ENCODE measurements at places on chromosomes 4 and X.

- DNase-seq, result no peak
Measured at GRCh38 chrX:82816562-82816961, 691.5 kb upstream of the POU3F4 start.

DNA sequence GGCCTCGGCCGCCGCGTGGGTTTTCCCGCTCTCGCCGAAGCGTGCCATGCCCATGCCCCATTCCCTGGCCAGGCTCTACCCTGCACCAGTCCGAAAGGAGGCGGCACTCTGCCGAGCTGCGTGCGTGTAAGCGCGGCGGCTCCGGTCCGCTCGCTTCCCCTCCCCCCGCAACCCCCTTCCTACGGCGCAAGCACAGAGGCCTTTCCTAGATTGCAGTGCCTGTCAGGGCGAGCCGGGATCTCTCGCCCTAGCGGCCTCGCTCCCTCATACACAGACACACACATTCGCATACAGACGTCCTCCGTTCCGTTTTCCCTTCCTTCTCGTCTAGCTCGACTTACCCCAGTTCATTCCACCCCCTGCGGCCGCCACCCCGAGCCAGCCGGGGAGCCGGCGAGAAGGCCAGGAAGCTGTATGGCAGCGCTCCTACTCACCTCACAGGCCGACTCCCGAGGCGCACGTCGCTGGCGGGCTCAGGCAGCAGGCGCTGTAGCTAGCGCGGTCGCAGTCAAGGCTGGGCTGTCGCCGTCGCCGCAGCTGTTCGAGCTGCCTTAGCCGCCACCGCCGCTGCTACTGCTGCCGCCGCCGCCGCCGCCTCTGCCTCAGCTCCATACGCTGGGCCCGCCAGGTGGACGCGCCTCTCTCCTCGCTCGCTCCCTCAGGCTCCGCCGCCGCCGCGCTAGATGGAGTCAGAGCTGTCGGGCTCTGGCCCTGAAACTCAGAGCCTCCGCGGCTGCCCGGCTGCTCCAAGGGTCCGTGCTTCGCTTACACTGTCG, 615 bp downstream of the NEXMIF start:
- DNase-seq, result no peak

DNA sequence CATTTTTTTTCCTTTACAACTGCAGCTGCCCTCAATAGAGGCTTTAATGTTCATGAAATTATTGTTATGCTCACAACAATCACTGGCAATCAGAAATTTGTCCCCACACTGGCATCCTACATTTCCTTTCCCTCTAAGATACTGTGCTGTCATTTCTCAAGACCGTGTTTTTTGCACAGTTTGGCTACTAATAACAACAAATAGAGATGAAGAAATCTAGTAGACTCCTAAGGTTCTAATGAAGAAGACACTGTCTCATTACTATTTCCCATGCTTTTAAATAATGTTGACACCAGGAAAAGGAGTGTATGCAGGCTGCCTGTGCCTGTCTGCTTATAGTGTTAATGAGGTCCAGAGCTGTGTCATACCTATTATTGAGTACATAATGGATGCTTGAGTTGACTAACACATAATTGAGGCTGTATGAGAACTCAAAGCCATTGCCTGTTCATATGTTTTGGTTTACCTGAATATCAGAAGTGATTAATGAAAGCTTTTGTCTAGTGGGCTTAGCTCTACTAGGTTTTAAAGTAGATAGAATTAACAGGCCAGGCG, 1.5 kb upstream of the EIF4E start:
- DNase-seq, result no peak

GRCh38 chr4:83563998-83564397, 28.1 kb downstream of the GPAT3 start:
- DNase-seq, result no peak

GRCh38 chrX:24204331-24204730, 54.8 kb downstream of the ZFX start:
- DNase-seq, result no peak

DNA sequence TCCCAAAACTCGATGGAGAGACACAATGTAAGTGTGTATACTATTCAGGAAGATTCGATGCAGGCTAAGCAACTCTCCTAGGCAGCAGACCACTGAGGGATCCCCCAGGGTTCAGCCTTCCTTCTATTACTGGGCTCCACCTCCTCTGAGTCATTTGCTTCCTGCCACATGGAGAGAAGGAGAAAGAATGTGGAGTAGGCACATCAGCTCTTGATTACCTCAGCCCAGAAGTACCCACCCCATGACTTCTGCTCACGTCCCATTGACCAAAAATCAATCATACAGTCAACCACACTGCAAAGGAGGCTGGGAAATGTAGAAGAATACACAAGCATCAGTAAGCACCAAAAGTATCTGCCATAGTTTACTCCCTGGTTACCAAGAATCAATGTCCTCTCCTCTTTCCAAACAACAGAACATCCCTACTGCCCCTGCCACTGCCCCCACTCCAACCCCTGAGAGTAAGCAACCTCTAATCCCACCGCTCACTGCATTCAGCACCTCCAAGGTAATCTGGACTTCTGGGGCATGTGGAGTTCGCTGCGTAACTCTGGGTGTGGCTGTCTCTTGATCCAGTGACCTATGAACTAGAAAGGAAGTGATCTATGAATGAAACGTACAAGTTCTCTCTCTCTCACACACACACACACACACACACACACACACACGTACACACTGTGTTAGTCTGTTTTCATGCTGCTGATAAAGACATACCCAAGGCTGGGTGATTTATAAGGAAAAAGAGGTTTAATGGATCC, 91.2 kb upstream of the C1QTNF7 start:
- DNase-seq, result peak; percentile 79

DNA sequence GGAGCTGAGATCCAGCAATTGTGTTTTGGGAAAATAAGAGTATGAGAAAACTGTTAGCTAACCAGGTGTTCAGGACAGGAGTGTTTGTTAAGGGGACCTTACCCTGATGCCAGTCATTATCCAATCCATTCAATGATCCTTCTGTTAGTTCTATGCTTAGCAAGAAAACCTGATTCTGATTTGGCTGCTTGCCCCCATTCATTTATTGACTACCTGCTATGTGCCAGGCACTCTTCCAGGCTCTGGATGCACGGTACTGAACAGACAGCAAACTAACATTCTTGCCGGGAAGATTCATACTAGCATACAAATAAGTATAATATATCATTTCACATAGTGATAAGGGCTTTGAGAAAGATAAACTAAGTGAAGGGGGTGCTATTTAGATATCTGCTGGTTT, 1.0 kb upstream of the MECP2 start:
- DNase-seq, result no peak

DNA sequence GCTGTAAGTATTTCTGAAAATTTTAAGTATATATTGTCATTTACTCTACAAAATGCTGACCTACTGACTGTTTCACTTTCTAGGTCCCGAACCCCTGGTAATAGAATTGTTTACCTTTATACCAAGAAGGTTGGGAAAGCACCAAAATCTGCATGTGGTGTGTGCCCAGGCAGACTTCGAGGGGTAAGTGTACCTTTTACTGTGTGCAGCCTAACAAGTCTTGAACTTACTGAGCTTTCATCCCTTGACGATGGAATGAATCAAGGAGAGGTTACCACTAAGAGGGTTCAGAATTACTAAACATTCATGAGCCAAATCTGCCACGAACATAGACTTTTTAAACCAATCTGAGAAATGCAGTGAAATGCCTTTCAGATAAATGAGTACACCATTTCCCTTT, 1.6 kb downstream of the RPL34 start:
- DNase-seq, result no peak

DNA sequence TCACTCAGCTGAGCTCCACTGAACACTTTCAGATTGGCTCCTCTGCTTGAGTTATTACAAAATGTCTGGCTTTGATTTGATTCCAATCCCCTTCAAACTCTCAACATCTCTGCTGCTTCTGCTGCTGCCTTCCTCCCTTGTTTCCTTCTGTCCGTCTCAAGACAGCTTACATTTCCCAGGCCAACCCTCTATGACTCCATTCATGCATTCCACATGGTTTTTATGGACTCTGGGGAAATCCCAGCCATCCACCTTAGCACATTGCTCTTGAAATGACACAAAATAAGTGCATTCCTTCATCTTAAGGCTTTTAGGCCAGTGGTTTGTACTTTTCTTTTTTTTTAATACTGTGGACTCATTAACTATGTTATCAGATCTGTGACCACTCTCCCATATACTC, 68.5 kb upstream of the TMEM164 start:
- no peak for DNase-seq

GRCh38 chrX:42825201-42825600, 47.2 kb upstream of the PPP1R2C start:
- DNase-seq, result no peak
